ENCODE measurements at places on chromosomes 4 and X.
A peak's percentile ranks its signal among the peaks of the same experiment; 100 is the strongest.

DNA sequence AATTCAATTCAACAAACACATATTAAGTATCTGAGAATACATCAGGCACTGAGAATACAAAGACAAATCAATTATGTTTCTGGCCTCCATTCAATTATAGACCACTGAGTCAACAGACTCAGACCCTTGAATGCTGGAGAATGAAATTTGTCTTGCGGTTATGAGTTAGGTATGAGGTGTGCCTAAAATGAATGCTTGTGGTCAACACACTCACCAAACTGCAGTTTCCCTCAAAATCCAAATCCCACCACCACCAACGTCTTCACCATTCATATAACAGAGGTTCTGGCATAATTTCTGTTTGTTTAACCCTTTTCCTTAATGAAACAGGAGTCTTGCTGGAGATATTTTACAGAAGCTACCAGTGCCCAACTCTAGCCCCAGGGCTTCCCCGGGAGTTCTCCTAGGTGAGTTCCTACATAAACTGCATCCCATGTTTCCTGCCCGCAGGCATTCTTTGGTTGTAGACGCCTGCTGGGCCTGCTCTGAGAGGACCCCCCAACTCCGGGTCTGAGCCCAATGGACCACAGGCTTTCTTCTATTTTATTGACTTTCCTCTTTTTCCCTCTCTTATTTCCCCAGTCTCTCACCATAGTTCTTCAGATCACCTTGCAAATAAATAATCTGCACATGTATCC is 119.2 kb downstream of the DDX53 start:
- no peak for DNase-seq

DNA sequence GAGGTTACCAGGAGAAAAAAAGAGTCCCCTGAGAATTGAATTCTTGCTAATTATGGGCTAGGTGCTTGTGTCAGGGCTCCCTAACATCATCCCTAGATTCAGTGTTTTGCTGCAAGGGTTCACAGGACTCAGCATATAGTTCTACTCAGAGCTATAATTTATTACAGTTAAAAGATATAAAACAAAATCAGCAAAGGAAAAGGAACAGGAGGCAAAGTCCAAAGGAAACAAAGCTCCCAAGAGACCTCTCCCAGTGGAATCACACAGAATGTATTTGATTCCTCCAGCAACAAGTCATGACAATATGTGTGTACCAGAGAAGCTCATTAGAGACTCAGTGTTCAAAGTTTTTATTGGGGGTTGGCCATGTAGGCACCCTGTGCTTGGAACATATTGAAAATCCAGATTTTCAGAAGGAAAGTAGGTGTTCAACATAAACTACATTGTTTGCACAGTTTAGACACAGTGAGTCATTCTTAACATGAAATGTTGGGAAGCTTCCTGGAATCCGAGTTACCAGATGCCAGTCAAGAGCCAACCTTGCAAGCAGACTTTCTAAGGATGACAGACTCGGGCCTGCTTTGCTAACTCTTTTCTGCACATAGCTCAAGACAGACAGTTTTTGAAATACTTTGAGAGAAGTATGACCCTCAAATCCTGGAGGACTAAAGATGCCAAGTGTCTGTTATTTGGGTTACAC is 311.3 kb upstream of the EMCN start:
- peak; percentile 36 for DNase-seq

DNA sequence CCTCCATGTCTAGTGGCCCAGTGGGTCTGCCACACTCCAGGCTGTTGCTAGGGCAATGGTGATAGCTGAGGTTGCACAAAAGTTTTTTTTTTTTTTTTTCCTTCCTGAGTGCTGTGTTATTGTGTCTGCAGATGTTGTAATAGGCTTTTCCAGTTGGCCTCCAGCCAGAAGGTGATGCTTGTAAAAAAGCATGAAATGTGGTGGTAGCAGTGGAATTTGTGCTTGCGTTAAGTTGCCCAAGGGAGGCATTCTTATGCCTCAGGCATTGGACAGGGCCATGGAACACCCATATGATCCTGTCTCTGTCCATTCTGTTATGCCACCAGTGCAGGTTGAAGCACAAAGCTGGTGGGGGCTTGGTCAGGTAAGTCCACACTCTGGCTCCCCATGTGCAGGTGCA is 660.5 kb upstream of the SPANXN1 start:
- peak; percentile 23 for DNase-seq

GRCh38 chr4:67151376-67152343 is 393.6 kb downstream of the CENPC start:
- DNase-seq: no peak

GRCh38 chr4:16439768-16440167 is 213.5 kb upstream of the TAPT1 start:
- DNase-seq: no peak

GRCh38 chrX:150234126-150234525 is 129.0 kb upstream of the MAMLD1 start:
- no peak for DNase-seq

DNA sequence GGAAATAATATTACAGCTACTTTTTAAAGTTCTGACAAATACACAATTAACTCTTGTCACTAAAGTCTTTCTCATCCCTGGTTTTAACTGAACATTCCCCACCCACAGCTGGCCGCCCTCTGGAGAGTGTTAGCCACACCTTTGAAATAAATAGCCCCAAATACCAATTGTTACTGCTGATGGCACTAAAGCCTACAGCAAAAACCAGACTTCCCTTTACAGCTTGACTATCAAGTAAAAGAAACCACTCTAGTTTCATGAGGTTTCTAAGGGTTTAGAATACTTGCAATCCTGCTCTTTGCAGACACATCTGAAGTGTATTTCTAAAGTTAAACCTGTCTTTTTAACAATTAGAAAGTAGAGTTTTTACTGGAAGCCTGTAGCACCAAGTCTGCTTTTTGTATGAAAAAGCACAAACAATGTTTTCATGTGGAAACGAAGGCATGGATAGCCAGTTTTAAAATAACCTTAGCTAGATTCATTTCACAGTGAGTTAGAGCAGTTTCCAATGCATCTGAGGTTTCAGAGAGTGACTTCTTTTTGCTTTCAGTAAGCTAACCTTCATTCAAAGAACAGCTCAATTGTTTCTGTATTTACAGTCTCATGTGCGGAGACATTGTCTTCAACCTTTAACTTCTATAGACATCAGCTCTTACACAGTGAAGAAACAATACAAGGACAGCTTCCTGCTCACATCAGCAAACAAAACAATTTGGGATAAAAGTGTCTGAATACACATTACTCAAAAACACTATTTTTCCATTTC is 164.8 kb upstream of the VEGFC start:
- no peak for DNase-seq

DNA sequence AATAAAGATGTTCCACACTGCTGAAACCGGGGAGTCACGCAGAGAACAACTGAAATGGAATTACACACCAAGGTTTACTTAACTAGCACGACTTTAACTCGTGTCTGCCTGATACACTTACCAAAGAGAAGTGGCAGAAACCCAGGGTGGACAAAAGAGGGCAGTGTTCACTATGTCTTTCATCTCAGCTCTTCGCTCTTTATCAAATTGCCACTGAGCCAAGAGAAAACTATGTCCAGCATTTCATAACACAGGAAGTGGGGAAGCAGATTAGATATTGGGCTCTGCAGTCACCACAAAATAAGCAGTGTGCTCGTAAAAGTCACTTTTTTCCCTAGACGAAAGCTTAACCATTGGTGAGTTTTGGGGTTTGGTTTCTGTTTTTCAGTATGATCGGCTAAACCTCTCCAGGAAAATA is 155.7 kb downstream of the CHIC2 start:
- DNase-seq: peak; percentile 92

- DNase-seq: no peak
Observed at GRCh38 chr4:165785337-165785736, 87.7 kb upstream of the TLL1 start.

DNA sequence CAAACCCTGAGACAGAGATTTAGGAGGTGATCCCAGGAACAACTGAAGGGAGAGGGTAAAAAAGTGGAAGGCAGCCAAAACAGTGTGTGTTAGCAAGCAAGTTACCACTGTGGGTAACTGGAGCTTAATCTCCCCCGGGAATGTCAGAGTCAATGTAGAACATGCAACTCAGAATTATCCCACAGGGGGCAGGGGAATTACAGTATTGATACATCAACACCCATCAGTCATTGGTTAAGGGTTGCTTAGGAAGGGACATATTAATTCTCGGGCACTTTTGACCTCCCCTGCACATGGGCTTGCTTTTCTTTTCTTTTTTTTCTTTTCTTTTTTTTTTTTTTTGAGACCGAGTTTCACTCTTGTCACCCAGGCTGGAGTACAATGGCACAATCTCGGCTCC is 29.3 kb downstream of the CXorf58 start:
- no peak for DNase-seq

DNA sequence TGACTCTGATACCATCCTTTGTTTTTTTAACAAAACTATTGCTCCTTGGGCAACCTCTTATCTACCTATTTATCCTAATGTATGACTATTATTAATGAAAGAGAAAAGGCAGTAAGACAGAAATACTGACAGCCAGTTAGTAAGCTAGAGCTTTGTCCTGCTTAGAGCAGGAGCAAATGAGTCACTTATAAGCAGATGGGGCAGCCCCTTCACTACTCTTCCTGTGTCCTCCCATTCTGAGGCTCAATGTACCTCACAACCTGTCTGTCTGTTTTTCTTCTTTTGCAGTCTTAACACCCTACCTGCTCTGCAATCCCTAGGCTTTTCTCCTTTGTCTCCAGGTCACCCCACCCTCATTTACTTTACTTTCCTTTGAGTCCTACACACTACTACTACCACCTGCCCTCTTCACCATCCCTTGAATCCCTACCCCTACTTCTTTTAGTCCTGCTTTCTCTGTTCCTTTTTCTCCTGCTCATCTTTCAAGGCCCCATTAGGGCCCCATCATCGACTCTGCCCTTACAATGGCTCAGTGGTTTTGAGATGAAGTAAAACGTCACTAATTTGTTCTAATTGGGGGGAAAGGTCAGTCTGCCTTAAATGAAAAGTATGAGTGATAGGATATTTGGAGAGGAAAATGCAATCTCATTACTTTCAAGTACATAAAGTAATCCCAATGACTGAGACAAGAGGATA is 294.3 kb downstream of the GUCY2F start:
- no peak for DNase-seq

DNA sequence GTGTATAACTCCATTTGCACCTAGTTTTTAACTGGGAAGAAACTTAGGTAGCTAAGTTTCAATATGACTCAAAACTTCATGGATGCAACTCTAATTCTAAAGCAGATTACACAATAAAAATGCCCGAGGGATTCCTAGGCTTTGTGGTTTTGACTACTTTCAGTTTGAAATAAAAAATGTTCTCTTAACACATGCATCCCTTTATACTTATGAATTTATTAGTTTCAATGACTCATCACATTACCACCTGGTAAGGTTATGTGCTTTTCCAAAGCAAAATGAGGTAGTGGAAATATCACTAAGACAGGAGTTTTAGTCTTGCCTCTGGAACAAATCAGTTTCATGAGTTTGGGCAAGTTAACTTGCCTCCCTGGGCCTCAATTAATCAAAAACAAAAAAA is 125.5 kb downstream of the OPHN1 start:
- peak; percentile 80 for DNase-seq

DNA sequence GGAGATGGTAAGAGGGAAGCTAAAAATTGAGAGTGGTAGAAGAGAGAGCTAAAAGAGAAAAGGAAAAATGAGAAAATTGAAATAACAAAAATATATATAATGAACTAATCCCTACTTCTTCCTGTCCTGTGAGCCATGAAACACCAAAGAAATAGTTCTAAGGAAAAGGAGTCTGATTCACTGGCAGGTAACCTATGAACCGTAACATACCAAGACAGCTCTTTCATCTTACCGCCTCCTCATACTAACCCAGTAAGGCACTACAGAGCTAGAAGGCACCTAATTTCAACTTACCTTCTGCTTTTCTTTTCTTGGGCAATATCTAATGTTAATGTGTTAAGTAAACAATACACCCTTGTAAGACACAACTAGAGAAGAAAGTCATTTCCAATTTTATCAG is 297.7 kb upstream of the DIAPH2 start:
- no peak for DNase-seq

DNA sequence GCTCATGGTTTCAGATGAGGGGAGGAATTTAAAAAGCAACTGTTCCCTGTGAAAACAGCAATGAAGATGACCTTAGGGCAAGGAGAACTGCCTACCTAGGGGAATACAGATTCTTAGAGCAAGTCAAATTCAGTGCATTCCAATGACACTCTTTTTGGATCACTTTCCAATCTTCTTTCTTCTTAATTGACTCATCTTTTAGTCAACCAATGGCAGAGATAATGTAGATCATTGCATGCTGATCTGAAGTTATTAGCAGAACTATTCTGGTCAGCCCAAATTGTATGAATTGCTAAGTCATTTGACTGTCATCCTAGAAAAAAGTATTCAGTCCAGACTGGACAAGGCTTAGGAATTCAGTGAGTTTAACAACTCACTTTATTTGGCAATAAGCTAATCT is 12.6 kb upstream of the NR3C2 start:
- DNase-seq: peak; percentile 34

DNA sequence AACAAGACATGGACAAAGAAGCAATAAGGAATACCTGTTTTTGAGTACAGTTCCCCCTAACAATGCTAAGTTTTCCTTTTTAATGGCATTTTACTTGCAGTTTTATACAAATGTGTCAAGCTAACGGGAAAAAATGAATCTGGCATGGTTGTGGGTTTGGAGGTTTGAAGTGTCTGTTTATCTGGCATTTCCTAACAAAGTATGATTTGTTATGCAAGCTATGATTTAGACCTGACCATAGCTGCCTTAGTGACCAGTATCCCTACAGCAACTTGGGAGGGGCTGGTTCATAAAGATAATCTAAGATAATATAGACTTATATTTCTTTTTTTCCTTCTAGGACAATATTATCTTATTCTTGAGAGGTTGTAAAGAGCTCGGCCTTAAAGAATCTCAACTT is 60.6 kb downstream of the LIMCH1 start:
- DNase-seq: no peak

GRCh38 chr4:26873391-26874026 is 12.9 kb downstream of the STIM2 start:
- DNase-seq: no peak

- no peak for DNase-seq
Observed at GRCh38 chr4:31234494-31234893, 514.3 kb downstream of the PCDH7 start.

DNA sequence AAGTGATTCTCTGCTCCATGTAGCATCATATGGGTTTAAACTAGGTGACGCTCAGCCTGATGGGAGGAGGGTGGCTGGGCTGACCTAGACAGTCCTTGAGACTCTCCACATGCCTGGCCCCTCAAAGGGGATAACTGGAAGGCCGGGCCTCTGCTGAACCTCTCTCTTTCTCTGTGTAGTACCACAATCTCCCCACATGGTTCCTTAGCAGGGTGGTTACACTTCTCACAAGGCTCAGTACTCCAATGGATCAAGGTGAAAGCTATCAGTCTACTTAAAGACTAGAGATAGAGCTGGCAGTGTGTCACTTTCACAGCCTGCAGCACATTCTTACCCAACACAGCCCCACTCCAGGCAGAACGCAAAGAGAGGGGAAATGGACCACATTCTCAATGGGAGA is 80.4 kb downstream of the LDB2 start:
- DNase-seq: no peak

DNA sequence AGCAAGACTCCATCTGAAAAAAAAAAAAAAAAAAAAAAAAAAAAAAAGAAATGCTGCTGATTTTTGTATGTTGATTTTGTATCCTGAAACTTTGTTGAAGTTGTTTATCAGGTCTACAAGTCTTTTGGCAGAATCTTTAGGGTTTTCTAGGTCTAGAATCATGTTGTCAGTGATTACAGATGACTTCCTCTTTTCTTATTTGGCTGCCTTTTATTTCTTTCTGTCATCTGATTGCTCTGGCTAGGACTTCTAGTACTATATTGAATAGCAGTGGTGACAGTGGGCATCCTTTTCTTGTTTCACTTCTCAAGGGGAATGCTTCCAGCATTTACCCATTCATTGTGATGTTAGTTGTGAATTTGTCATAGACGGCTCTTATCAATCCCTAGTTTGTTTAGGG is 334.4 kb downstream of the SPRY1 start:
- no peak for DNase-seq
